Fibroblast of mammary gland (primary cell): ENCODE measurements at places on chromosomes 6 and 20.

GRCh38 chr20:33516882-33517281 is 27.0 kb downstream of the CBFA2T2 start:
- DNase-seq, result peak; percentile 26

DNA sequence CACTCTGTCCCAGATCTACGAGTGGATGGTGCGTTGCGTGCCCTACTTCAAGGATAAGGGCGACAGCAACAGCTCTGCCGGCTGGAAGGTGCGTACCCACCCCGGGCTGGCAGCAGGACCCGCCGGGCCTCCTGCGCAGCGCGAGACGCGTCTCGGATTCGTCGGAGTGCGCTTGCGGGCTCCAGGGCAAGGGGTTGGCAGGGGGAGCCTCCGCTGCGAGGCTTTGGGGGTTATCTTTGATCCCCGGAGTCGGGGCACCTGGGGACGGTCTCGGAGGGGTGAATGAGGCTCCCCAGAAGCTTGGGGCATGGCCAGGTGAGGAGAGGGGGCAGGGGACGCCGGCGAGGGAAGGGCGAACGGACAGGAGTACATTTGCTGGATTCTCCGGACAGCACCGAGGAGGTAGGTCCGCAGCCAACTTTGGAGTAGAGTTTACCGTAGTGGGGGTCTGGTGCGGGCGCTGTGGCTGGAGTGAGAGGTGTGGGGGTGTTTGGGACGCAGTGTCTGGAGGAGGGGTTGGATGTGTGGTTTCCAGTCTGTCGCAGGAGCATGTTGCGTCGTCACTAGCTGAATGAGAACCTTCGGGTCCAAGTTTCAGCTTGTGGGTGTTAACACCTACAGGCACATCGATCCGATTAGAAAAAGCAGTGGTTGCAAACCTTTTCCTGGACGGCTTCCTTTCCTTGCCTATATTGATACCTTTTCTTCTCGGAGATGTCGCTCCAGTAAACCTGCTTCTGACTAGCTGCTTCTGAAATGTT is 1.2 kb downstream of the FOXO3 start:
- peak; percentile 42 for DNase-seq

GRCh38 chr20:815914-816606 is 17.5 kb upstream of the FAM110A start:
- peak; percentile 56 for DNase-seq

GRCh38 chr20:1293641-1294379 is 27.7 kb downstream of the SNPH start:
- no peak for DNase-seq

- peak; percentile 33 for DNase-seq
Observed at GRCh38 chr6:156778454-156779205, 1.5 kb downstream of the ARID1B start.

GRCh38 chr20:21235484-21236445 is 67.4 kb upstream of the XRN2 start:
- DNase-seq, result peak; percentile 74

DNA sequence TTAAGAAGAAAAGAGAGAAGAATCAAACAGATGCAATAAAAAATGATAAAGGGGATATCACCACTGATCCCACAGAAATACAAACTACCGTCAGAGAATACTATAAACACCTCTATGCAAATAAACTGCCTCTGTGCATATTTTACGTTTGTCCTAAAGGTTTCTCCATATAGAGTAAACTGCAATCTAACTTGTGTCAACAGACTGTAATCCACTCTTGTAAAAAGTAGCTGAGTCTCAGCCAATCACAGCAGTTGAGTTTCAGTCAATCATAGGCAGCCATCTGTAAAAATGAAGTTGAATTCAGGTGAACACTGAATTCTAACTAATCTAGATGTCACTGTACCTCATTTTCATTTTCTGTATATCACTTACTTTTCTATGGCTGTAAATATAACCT is 112.2 kb upstream of the SYNCRIP start:
- DNase-seq, result no peak

DNA sequence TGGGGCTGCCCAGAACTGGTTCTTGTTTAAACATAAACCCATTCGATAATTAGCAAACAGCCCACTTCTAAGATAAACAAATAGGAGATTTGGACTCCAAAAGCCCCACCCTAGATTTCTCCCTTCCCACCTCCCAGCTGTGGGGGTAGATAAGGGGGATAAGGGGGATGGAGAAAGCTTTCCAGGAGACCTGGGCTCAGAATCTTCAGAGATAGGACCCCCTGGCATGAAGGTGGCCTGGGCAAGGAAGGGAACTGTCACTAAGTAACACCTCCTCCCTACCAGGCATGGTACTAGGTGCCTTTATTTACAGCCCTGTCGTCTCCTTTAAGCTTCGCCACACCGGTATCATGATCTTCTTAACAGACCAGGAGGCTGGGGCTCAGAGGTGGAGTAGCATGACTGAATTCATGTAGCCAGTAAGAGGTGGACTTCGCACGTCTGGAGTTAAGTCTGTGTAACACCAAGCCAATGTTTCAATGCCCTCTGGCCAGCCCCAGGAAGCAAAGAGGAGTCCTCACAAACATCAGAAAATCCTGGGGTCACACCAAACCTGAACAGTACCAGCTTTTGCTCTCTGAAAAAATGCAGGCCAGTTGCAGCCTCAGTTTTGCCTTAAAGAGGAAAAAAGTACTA is 4.6 kb downstream of the SDC4 start:
- DNase-seq, result no peak

- DNase-seq, result peak; percentile 92
Observed at GRCh38 chr6:148502083-148502772, 159.6 kb downstream of the SASH1 start.

DNA sequence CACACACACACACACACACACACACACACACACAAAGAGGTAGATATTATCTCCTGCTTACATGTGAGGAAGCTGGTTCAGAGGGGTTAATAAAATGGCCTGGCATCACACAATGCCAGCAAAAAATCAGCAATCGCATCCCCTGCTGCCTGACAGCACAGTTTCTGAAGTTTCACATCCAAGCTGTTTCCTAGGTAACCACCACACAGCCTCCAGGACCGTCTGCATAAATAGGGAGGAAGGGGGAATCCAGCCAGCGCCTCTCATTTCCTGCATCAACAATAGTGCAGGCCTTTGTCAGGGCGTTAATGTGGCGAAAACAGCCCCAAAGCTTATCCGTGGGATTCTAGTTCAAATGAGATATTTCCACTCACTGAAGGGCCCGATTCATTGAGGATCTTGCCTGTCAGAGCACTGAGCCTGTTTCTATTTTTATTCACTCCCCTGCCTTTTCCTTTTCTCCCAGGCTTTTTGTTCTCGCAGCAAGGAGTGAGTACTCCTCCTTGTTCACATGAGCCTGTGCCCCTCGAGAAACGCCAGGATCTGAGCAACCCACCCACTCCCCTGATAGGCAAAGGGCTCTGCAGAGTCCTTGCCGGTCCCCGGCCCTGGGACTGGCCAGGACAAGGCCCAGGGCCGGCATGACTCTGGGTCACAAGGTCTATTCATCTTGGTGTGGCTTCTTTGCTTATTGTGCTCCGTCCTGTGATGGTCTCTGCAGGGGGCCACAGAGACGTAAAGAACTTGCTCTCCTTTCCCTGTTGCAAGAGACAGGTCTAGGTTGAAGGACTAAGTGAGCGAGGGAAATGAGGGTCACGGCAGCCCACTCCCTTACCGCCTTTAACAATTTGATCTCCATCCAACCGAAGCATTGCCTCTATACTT is 32.7 kb downstream of the TUBB2B start:
- peak; percentile 11 for DNase-seq

DNA sequence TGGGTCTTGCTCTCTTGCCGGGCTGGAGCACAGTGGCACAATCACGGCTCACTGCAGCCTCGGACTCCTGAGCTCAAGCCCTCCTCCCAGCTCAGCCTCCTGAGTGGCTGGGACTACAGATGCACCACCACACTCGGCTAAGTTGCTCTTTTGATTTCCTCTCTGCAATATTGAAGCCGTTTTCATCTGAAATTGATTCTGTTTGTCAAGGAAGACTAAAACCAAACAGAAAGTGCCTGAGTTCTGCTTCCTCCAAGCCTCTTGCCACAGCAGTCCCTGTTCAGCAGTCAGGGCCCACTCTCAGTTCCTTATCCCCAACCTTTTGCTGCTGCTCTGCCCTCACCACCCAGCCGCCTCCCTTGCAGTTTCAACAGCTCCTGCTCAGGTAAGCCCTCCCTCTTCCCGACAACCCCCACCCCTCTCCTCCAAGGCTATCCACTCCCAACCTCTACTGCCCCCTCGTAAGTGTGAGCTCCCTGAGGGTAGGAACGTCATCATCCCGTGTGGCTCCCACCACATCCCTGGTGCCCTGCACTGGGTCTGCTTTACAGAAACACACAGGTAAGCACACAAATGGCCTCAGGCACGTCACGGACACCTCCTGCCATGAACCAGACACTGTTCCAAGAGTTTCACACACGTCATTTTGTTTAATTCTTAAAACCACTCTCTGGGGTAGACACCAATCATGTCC is 70.7 kb upstream of the TAB2 start:
- no peak for DNase-seq

GRCh38 chr6:32200711-32201475 is 8.4 kb upstream of the GPSM3 start:
- no peak for DNase-seq

DNA sequence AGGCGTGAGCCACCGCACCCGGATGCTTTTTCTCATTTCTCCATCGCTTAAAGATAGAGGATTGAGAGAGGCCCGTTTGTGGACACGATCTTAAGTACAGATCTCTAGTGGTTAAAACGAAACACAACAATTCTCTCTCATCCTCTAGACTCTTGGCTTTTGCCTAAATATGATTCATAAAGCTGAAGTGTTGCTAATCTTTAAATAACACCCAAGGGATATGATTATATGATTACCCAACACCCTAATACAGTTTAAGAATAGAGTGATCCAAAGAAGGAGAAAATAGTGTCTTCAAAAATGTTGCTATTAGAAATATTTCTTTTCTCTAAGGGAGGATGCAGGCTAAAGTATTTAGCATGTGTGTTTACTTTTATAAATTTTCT is 50.4 kb downstream of the MTHFD1L start:
- peak; percentile 93 for DNase-seq

DNA sequence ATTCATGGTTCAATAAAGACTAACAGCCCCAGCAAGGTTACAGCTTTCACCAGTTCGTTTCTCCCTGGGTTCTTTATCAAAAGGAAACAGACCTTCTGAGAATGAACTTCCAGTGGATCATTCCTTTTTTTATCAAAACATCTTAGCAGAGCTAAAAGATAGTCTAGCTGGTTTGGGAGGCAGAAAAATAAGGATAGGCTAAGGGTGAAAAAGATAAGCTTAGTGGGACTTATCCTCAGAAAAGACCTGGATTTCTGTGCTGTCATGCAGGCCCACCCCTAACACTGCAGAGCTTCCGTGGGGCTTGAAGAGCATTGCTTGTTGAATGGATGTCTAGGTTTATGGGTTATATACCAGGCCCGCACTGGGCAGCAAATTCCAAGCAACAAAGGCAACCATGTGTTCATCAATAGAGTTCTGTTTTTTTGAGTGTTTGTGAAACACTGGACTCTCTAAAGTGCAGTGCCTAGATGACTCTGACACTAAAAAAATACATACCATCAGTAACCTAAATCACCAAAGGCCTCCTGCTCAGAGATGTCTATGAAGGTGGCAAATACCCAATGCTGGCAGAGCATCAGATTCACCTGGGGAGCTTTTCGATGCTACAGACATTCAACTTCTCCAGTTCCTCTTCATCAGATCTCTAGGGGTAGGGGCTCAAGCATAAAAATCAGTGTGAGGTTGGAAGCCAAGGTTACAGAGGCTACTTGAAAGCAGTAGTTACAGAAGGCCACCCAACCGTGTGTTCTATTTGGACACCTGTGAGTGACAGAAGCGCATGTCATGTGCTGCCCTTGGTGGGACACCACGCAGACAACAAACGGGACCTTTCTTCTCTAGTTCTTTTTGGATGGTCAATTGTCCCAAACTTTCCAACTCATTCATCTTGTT is 53.0 kb downstream of the TNFAIP3 start:
- no peak for DNase-seq

GRCh38 chr6:34527751-34528670 is 28.1 kb downstream of the SPDEF start:
- DNase-seq, result no peak

DNA sequence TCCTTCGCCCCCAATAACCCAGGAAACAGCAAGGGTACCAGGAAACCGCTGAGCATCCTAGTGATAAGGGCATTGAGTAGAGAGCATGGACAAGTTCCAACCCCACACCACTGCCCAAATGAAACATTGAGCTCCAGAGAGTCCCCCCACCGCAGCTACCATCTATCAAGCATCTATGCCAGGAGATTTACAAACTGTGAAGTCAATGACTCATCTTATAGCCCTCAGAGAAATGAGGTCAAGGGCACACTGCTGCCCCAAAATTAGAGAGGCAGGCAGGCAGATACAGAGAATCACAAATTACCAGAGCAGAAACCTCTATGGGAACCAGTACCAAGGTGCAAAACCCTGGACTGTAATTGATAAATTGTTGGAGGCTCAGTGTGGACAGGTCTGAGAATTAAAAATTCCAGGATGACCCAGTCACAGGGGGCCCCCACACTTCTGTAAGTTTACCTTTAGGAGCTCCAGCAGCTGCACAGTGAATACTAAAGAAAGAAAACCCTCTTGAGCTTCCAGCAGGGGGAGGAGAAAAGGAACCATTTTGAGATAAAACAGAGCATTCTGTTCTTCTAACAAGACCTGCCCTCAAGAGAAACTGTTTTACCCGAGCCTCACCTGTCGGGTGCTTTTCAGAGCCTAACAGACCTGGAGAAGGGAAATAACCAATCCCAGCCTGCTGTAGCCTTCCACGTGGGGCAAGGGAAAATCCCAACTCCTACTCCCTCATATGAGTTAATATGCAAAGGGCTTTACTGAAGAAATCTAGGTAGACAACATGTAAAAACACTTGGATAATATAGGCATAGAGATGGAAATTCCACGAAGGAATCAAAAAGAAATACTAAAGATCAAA is 118.0 kb upstream of the ARID1B start:
- DNase-seq, result peak; percentile 18
